Activated CD8-positive, alpha-beta T cell treated with anti-CD3 and anti-CD28 coated beads for 36 hours (primary cell): ENCODE measurements at places on chromosomes 12 and 14. TPM values are rescaled to one million over a fixed set of nuclear protein-coding genes. Genes with fewer than 3 reads are reported as not detected.

- DNase-seq = no peak
These were observed 357 bp downstream of the HOMEZ start for GRCh38 chr14:23285530-23286019.

GRCh38 chr12:130565189-130565588 is 150.9 kb downstream of the RIMBP2 start:
- no peak for DNase-seq

GRCh38 chr12:132825089-132825488 is 3.6 kb downstream of the GOLGA3 start:
- no peak for DNase-seq

GRCh38 chr14:45134051-45134958 is at the start of gene FKBP3:
Gene FKBP3, minus strand, starts transcription at chr14:45134481. Its CDS starts 25 bp downstream, at chr14:45134456.
- peak; percentile 97 for DNase-seq

- DNase-seq = no peak
These were observed 4.1 kb upstream of the HOXC6 start for GRCh38 chr12:54024127-54024526.

GRCh38 chr12:58176296-58176869 is 235.0 kb downstream of the ATP23 start:
- peak; percentile 57 for DNase-seq

DNA sequence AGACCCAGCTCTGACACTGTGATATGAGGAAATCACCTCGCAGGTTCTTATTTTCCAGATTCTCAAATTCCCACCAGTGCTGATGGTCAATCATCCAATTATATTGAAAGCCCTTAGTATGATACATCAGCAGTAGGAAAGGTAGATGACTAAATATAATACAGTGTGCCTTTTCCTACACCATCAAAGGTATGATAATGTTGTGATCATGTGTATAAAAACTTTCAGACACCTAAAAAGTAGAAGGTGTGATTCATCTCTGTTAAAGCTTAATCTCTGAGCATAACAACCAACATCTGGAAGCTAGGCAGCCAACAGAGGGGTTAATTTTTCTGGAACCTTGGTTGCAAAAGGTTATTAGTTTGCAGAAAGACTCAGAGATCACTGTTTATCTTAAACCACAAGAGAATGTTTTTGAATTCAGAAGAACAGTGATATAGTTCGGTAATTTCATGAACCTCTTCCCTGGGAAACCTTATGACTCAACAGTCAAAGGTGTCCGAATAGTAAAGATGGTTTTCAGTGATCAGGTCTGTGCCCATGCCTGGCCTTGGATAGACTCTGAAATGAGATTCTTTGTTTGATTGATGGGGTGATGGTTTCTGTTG is 122.5 kb downstream of the ETV6 start:
- DNase-seq = no peak

DNA sequence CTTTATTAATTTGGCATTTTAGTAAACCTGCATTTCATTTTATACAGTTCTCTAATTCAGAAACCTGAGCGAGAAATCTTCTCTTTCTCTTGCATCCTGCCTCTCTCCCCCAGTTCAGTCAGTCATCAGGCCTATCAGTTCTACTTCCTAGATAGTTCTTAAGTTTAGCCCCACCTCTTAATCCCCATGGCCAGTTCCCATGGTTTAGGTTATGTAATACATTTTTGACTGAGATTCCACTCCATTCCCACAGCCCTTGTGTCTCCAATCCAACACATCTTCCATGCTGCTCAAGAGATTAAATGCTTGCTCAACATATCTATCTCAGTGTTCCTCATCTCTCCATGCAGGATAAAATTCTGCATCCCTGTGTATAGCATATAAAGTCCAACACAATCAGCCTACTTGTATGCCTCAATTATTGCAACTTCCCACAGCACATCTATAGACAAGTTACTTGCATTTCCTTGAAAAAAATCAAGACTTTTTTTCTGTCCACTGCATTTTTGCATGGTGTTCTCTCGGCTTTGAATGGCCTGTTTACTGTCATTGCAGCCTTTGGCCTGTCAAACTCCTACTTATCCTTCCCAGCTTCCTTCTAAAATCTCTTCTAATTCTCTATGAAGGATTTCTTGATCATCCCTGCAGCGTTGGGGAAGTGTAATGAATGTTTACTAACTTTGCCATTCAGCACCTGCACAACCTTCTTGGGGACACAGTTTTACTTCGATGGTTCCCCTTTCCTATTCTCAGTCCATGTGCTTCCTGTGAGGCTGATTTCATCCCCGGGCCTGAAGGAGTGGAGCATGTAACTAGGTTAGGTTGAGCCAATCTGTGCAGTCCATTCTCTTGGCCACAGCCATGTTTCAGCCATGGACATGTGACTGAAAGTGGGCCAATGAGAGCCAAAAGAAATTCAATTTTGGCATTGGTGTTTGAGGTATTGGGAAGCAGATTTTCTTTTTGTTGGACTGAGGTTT is 80.8 kb downstream of the DACT1 start:
- no peak for DNase-seq

GRCh38 chr14:22549324-22549962 is 39.6 kb downstream of the DAD1 start:
- peak; percentile 43 for DNase-seq

GRCh38 chr12:105084251-105085250 is at the start of gene ALDH1L2:
Gene ALDH1L2, minus strand, starts transcription at chr12:105084458. Its CDS starts 22 bp downstream, at chr12:105084436.
- peak; percentile 64 for DNase-seq

- DNase-seq = peak; percentile 55
These were observed 413.1 kb downstream of the ZFP36L1 start for GRCh38 chr14:68379510-68380328.

- no peak for DNase-seq
These were observed 5.1 kb downstream of the CACNA1C start for GRCh38 chr12:2057795-2058408.

- DNase-seq = no peak
These were observed 52.2 kb upstream of the CFL2 start for GRCh38 chr14:34766606-34767005.

GRCh38 chr14:21825149-21825743 is 151.6 kb upstream of the OR4E1 start:
- DNase-seq = peak; percentile 64

GRCh38 chr14:101965770-101966722 is 1.7 kb downstream of the DYNC1H1 start:
- no peak for DNase-seq

DNA sequence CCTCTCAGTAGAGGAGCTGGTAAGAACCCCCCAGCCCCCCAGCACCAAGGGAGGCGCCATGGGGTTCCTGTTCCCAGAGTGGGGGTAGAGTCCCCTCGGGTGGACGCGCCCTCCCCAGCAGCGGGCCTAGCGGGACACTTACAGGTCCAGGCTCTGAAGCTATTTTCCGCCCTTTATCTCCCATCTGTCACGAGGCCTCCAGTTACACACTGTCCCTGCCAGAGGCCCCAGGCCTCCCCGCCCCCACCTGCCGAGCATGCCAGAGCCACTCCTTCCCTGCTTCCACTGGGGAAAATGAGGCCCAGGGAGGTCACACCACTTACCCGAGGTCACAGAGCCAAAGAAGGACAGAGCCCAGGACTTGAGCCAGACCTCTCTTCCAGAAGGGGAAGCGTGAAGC is 3.1 kb downstream of the C14orf180 start:
- no peak for DNase-seq

DNA sequence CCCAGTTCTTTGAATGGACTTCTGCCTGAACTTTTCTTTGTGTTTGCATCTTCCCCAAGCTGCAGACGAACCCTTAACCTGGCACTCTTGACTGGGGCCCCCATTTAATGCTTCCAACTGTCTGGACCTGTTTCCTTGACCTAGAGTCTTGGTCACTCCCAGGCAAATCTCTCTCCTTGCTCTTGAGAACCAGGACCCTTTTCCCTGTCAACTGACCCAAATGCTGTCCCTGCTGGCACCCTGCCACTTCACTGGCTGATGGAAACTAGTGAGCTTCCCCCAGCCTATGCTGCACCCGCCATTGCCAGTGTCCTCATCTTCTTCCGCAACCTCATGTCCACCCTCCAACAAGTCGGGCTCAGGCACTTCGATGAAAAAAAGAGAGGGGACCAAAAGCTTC is 79.5 kb downstream of the PRIMA1 start:
- no peak for DNase-seq

DNA sequence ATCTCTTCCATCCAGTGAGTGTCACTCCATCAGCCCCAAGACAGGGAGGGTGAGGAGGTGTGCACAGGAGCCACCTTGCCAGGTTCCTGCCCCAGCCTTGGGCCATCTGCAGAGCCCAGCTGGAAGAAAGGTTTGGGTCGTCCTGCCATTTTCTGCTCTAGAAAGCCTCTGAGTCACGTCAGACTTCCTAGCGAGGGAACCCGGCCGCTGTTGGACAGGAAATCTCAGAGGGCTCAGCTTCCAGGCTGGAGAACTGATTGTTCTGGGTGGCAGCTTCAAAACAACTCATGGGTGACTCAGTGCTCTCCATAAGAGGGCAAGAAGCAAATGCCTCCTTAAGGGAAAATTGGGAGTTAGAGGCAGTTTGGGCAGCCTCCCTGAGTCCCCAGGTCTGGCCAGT is 16.6 kb downstream of the HIP1R start:
- DNase-seq = no peak

GRCh38 chr12:65885716-65886115 is 61.4 kb downstream of the HMGA2 start:
- DNase-seq = peak; percentile 4

DNA sequence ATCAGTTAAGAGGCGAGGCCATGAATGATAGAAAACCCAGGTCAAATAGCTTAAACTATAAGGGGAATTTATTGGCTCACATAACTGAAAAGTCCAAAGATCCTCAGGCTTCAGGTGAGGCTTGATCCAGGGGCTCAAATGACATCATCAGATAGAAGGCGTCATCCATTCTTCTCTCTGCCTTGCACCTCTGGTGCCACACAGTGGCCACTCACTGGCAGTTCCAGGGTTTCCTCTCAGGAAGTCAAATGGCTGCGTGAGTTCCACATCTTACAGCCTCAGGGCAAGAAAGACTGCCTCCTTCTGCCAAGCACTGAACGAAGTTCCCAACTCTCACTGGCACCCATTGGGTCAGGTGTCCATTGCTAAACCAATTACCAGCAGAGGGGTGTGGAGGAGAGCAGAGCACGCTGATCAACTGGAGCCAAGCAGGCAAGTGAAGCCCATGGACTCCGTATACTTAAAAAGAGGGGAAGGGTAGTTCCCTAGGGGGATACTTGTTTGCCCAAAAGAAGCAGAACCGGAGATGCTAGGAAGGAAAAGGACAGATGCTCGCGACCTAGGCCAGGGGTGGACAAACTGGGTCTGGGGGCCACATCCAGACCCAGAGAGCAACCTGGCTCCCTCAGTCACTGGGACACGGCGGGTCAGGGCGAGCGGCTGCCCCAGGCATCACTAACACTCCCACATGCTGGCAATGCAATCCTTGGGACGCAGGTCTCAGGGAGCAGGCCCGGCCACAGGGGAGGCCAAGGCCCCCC is 69.3 kb downstream of the SERPINA3 start:
- peak; percentile 18 for DNase-seq

DNA sequence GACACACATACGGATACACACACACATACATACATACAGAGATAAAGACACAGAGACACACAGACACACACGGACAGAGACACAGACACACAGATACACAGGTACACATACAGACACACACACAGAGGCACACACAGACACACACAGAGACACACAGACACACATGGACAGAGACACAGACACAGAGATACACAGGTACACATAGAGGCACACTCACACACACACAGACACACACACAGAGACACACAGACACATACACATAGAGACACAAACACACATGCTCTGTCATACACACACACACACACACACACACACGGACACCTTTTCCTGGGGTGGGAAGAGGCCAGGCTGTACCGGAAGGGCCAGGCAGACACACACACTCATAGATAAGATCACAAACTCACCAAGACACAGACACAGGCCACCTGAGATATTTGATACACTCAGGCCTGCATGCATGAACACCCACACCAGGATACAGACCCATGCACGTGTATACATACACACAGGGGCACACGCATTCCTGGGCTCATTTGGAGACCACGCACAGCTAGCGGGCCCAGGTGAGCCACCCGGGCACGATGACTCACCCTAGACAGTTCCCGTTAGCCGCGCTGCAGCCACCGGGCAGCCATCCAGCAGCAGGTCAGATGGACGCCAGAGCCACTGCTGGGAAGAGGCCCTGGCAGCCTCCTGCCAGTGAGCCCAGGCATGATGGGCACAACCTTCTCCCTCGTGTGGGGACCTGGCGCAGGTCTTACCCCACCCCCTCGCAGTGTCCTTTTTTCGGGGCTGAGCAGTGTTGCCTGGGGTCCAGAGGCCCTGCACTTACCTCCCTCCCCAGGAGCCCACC is 1.8 kb upstream of the AHNAK2 start:
- no peak for DNase-seq

DNA sequence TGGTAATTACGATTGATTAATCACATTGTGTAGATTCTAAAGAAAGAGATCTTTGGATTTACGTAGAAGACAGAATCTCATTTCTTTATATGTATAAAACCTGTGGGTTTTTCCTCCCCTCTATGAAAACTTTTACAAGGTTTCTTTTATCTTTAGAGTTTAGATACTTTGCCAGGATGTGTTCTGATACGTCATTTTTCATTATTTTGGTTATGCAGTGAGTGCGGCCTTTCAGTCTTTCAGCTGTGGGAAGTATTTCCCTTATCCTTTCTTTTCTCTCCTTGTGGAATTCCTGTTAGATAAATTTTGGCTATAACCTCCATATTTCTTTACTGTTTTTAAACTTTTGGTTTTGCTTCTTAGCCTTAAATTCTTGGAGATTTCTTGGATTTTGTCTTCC is 92.7 kb downstream of the TTLL5 start:
- DNase-seq = no peak

DNA sequence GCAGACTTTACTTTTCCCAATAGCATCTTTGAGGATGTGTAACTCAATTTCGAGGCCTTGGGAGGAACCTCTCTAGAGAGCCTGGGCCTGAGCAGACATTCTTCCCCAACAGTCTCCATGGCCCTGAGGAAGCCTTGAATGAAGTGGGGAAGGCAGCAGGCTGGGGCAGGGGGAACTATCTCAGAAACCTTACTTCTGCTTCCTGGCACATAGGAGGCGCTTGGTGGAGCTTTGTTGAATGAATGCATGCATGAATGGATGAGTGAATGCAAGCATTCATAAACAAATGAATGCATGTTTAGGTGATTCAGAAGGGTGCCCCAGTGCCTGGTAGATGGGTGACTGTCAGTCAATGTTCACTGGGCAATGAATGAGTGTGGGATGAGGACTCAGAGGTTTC is 58.3 kb downstream of the GALNT16 start:
- DNase-seq = no peak

GRCh38 chr14:34199585-34199984 is 248.7 kb upstream of the EGLN3 start:
- DNase-seq = peak; percentile 18

Gene KLHL33
- 0.59 TPM for total RNA-seq

Gene RASSF9
- total RNA-seq = not detected

Gene TAPBPL
- total RNA-seq = 28.0 TPM

Gene FITM1
- total RNA-seq = 0.56 TPM

Gene CEBPE
- 0.34 TPM for total RNA-seq

Gene TPI1
- 1,714 TPM for total RNA-seq

Gene NINJ2
- total RNA-seq = 2.2 TPM

Gene SRRM4
- not detected for total RNA-seq

Gene KCNJ8
- total RNA-seq = not detected

Gene HCAR2
- not detected for total RNA-seq

Gene NXPH4
- 0.45 TPM for total RNA-seq

Gene APEX1
- 211 TPM for total RNA-seq

Gene RPS26
- total RNA-seq = 29.8 TPM

Gene OR11G2
- total RNA-seq = not detected
